ENCODE measurements at places on chromosomes 16 and 17.
A peak's percentile ranks its signal among the peaks of the same experiment; 100 is the strongest.

DNA sequence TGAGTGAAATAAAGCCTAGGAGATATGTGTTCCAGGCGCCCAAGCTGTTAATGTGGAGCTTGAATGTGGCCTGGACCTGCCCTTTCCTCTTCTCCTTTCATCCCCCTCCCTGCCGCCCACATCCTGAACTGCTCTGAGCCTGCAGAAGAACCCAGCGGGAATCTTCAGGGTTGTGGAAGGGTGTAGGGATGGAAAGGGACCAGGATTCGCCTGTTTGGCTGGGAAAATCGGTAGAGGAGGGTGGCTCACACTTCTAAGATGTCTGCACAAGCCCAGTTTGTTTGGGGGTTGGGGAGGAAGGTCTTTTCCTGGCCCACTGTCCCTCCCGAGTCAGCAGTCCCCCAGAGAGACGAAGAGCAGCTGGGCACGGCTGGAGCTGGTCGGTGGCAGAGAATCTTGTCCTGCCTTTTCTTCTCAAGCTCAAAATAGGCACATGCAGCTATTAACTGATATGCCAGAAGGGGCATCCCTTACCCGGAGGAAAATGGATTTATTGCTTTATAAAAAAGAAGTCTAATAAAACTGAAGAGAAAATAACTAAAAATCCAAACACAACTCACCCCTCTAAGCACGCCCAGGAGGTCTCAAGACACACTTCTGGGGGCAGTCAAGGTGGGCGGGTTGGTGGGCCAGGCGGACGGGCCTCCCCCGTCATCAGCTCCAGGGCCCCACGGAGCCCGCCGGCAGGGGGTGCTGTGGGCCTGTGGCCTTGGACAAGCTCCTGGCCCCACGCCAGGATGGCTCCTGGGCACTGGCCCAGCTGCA, 11.5 kb upstream of the PITPNA start:
- DNase-seq = peak; percentile 93

GRCh38 chr17:80830020-80830780, 161.4 kb upstream of the CHMP6 start:
- DNase-seq = no peak

DNA sequence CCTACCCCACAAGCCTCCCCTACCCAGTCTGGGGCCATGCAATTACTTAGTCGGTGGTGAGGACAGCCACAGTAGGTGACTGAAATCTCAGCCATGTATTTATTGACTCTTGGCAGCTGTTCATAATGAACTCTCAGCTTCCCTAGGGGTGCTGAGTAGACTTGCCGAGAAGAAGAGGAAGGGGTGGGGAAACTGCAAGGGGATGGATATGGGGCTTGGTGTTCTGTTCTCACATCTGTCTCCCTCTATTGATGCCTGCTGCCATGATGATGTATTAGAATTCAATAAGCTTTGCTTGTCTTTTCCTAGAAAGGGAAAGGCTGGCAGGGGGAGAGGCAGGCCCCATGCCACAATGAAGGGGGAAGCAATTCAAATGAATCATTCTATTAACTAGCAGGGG, 112.9 kb downstream of the GP2 start:
- no peak for DNase-seq

- DNase-seq = peak; percentile 24
Observed at GRCh38 chr16:84600343-84601229, 17.3 kb downstream of the COTL1 start.

DNA sequence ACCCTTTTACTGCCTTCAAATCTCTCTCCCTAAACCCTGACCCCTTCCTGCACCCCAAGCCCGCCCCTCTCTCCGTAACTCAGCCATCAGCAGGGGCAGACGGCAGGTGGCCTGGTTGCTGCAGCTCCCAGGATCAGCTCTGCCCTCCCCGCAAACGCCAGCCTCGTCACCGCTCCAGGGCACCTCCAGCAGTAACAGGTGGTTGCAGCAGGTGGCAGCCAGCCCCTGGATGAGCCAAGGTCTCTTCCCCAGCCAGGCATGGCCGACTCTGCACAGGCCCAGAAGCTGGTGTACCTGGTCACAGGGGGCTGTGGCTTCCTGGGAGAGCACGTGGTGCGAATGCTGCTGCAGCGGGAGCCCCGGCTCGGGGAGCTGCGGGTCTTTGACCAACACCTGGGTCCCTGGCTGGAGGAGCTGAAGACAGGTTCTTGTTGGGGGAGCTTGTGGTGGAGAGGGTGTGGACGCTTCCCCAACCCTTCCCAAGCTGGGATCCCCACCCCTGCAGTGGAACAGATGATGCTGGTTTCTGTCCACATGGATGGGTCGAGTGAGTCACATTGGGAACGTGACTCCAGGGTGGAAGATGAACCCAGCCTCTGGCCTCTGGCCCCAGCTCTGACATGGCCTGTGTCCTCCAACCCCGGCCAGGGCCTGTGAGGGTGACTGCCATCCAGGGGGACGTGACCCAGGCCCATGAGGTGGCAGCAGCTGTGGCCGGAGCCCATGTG, 558 bp downstream of the HSD3B7 start:
- no peak for DNase-seq

DNA sequence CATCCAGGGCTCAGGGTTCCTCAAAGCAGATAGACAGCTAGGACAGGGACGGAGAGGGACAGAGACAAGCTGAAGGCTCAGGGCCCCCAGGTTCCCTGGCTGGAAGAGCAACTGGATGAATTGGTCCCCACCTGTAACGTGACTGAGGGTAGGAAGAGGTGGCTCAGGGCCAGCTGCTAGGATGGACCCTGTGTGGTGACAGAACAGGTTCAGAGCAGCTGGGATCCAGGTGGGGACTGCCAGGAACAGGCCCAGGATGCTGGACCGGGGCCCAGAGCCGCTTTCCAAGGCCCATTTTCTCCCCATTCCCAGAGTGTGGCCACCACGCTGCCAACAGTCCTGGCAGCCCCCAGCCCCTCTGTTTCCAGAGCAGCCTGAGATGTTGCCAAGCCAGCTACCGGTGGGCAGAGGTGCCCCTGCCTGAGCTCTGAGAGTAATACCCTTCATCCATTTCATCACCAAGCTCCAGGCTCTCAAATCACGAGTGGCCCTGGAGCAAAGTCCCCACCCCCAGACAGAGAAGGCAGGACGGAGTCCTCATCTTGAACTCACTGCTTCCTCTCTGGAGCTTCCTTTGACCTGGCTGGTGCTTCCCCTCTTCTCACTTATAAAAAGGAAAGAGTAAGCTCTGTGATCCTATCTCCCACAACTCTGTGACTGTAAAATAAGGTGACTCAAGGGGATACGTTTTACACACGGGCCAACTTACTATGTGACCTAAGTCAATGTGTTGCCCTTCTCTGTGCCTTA, 79.6 kb downstream of the TMEM132E start:
- DNase-seq = no peak

DNA sequence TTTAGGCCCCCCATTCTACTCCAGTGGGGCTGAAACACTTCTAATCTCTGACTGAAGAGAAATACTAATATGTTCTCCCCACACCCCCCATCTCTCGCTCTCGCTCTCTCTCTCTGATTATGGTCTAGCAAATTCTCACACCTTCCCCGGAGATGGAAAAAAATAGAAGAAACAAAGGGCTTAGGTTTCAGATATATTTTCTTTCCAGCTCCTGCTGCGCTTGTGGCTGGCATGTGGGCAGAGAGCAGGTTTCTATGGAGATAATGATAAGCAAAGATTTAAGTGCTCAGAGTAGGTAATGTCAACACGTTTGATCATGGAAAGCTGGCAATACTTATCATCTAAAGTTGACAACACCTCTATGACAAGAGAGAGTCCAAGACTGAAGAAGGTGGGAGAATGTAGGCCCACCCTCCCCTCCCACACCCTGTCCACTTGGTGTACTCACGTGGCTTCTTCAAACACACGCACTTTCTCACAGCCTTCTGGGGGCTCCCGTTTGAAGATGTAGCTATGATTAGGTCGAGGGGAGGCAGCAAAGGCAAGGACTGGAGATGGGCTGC, 8.0 kb upstream of the SLC35B1 start:
- no peak for DNase-seq

- DNase-seq = peak; percentile 59
Observed at GRCh38 chr16:66382966-66383299, 16.4 kb downstream of the CDH5 start.

DNA sequence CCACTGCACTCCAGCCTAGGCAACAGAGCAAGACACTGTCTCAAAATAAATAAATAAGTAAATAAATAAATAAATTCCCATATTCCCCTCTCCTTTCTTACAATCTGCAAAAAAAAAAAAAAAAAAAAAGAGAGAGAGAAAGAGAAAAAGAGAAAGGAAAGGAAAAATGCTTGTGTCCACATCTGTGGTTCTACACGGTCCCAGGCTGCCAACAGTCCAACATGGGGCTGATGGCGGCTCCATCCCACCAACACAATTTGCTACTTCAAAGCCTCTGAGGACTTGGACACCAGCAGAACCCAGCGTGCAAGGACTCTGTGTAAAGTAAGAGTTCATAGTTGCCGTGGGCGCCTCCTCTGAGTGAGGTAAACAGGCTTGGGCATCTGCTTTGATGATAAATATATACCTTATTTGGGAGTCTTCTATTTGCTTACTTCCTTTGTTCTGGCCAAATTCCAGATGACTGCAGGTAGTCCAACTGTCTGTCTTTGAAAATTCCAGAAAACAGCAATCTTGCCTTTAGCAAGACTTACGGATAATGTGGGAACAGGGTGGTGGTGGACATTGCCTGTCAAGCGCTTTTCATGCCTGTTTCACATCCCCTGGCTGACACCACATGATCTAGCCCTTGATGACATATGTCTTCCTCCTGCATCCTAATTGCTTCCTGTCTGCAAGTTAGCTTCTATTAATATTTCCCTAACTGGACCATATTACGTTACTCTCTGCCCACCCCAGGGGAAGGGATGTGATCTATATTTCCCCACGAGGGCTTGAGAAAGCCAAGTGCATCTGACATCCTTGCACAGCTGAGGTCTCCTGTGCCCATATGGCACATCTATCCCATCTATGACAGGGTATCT, 10.1 kb downstream of the LITAF start:
- DNase-seq = no peak

DNA sequence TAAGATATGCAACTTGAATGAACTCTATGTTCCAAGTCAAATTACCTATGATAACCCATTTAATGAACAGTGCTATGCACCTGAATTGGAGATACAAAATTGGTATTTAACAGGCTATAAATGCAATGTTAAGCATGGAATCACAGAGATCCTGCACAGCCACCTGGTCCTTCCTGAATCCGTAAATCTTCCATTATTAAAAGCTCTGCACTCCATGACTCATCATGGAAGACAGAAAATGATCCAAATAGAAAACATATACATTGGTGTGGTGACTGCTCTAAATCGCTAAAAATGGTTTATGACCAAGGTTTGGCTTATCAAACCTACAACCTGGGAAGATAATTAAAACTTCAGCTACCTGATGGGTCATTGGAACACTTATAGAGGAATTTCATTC, 45.3 kb downstream of the GLG1 start:
- DNase-seq = no peak

DNA sequence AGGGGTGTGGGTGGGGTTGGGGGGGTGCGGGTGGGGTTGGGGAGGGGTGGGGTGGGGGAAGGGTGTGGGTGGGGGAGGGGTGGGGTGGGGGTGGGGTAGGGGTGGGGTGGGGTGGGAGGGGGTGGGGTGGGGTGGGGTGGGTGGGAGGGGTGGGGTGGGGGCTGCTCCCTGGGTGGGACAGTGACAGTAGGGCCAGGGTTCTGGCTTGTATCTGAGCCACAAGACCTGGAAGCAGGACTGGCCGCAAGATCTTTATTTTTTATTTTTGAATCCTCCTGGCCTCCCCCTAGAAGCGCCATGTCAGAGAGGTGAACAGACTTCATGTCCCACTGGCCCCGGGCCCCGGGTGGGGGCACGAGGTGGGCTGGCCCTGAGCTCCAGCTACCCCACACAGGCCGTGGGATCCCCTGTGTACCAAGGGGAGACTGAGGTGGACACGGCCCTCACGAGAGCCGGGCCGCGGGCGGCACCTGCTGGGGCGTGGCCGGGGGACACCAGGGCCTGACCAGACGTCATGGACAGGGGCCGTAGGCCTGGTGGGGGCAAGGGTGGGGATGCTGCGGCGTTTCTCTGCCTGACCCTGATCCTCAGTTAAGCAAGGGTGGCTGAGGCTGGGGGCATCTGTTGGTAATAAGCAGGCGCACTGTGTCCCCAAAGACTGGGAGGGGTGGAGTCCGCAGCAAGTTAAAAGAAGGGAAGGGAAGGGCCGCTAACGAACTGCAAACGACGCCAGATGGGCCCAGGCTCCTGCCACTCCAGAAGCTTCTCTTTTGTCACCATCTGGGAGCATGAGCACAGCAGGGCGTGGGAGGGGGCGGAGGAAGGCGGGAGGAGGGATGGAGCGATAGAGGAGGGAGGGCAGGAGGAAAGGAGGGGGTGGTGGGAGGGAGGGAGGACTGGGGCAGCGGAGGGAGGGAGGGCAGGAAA, 22.3 kb upstream of the PABPN1L start:
- DNase-seq = no peak

DNA sequence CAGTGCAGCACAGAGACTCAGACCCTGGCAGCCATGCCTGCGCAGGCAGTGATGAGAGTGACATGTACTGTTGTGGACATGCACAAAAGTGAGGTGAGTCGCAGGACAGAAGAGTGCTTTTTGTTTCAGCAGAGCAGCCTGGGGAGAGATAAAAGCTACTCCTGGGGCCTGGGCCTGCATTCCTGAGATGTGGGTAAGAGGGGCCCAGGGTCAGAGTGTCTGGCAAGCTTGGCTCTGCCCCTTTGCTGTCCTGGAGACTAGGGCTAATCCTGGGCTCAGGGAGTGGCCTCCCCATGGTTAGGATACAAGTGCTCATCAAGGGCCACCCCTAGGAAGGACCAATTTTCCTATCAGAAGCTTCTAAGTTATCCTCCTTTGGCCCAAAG, 4.8 kb upstream of the ERBB2 start:
- DNase-seq = no peak

DNA sequence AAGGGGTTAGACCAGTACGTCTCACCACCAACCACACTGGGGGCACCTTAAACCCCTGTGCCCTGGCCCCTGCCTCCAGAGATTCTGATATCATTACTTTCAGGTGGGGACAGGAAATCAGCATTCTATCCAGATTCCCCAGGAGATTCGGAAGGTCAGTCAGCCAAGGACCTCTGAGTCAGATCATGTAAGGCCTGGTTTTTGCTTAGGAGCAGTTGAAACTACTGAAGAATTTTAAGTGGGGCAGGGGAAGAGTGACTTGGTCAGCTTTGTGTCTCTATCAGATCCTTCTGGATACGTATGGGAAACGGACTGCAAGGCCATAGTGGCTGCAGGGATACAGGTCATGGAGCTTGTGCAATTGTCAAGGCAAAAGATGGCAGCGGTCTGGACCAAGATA, 9.0 kb downstream of the EMP2 start:
- no peak for DNase-seq

DNA sequence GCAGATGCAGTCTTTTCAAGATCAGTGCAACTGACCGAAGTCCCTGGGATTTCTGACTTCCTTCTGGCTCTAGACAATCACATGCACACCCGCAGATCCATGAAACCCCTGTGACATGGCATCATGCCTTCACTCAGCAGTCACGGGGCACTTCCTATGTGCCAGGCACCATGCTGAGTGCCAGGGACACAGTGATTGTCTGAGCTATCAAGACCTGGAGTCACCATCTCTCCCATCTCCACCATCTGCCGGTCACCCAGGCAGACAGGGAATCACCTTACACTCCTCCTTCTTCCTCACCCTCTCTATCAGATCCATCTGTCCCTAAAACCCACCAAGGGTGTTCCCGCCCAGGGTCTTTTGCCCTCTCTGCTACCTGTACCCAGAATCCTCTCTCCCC, 5.3 kb downstream of the BEAN1 start:
- no peak for DNase-seq
